ENCODE measurements at places on chromosomes 4 and X.

DNA sequence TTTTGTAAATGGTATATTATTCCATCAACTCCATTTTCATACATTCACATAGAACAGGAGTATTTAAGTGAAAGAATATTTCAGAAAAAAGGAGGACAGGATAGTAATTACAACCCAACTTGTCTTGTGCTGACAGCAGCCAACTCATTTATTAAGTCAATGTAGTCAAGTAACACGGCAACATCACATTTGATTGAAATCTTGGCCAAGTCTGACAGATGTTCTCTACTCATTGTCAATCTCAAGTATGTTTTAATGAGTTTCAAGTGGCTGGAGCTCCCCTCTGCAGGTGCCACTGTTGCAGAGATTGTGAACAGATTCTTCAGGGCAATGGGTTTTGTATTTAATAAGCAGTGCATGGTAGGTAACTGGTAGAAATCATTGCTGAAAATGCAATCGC lies 332.5 kb downstream of the C4orf33 start:
- DNase-seq = no peak

GRCh38 chr4:85370400-85371032 lies 104.4 kb upstream of the ARHGAP24 start:
- DNase-seq = no peak

DNA sequence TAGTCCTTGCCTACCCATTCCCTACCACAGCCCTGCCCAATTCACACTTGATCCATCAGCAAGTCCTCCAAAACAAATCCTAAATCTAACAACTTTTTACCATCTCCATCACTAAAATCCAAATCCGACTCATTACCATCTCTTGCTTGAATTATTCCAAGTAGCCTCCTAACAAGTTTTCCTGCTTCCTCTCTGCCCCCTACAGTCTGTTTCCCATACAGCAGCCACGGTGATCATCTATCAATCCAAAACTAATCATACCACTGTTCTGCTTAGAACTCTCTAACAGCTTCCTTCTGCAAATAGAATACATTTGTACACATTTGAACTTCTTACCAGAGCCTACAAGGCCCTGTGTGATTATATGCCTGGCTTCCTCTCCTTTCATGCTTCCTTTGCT lies 133.0 kb downstream of the SHROOM4 start:
- no peak for DNase-seq

GRCh38 chrX:38282049-38282448 lies 45.3 kb downstream of the RPGR start:
- no peak for DNase-seq

GRCh38 chrX:11265352-11265751 lies 27.9 kb upstream of the AMELX start:
- no peak for DNase-seq

- no peak for DNase-seq
These were observed 55.3 kb downstream of the SOD3 start for GRCh38 chr4:24850674-24851073.

- no peak for DNase-seq
These were observed 546.8 kb upstream of the FMR1 start for GRCh38 chrX:147364896-147365295.

DNA sequence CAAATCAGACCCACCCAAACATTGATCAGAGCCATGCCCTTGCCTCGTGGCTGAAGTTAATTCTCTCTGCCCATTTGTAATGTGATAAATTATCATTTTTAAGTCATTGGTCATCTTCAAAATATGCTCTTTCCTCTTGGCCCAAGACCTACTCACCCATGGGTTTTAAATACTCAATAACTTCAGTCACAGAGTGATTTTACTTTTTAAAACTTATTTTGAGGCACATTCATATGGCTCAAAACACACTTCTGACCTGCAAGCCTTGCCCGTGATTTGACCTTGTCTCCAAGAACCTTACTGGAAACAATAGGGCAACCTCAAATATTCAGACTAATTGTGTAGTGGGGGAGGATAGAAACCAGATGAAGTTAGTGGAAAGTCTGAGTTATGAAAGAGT lies 176.2 kb upstream of the LNX1 start:
- no peak for DNase-seq

DNA sequence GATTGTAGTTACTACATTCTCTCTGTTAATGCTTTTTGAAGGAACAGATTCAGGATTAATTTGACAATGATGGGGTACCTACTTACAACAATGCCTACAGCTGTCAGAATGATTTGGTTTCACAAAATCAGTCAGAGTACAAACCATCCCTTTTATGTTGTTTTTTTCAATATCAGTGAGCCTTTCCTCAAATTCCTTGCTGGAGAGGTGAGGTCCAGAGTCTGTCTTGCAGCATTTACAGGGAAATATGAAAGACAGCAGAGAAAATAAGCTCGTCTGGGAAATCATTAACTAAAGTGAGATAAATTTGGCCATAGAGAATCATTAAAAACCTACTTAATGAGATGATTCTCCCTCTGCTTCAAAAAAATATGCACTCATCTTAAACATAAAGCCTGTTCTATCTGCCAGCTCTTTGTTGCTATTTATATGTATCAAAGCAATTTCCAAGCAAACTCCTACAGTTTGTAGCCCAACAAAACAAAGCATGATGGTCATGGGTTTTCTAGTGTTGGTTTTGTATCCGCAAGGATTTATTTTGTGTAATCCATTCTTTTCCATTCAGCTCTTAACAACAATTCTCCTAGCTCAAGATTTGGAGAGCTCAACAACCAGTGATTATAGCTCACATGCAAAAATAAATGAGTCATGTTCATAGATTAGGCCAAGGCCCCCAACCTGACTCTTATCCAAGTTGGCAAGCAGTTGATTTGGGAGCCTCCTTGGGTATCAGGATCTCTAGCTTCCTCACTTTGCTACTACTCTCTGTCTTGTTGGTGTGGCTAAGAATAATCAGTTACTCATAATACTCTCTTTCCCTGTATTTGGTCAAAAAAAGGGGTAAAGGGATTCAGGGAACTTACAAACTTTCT lies 222.6 kb downstream of the ENOX2 start:
- DNase-seq = no peak

- no peak for DNase-seq
These were observed 16.8 kb downstream of the SMIM20 start for GRCh38 chr4:25930731-25931354.

DNA sequence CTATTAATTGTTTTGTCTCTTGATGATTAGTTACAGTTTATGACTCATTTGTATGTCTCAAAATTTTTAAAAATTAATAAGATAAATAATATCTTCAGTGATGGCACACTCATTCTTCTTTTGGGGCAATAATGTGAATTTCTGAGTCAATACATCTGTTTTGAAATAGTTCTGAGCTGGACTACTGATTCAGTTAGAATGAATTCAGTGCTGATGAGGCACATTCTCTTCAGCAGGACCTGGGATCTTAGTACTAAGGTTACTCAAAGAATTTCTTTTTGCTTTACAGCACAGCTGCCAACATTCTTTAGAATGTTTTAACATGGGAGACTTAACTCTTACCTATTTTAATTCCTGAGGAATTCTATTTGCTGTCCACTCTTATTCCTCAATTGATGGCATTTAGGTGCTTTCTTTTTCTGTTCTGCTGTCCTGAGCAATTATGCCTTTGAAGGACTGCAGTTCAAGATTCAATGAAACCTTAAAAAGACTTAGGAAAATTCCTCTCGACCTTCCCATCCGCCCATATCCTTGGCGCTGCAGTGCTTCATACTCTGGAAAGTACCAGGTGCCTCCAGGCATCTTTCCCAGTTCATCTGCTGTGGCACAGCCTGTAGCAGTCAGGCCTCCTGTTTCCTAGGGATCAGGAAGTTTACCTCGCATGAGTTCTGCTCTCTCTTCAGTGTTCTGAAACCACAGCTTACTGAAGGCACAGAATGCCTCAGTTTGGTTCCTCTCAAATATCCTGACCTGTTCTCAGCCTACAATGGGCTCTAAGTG lies 213.7 kb downstream of the FSTL5 start:
- no peak for DNase-seq

- no peak for DNase-seq
These were observed 622.0 kb downstream of the CENPC start for GRCh38 chr4:66923081-66923865.

- DNase-seq = no peak
These were observed 55.7 kb downstream of the PHOX2B start for GRCh38 chr4:41692717-41693345.

- DNase-seq = no peak
These were observed 60.4 kb upstream of the HPF1 start for GRCh38 chr4:169818063-169818679.

GRCh38 chr4:24164054-24164693 lies 274.3 kb upstream of the PPARGC1A start:
- no peak for DNase-seq

DNA sequence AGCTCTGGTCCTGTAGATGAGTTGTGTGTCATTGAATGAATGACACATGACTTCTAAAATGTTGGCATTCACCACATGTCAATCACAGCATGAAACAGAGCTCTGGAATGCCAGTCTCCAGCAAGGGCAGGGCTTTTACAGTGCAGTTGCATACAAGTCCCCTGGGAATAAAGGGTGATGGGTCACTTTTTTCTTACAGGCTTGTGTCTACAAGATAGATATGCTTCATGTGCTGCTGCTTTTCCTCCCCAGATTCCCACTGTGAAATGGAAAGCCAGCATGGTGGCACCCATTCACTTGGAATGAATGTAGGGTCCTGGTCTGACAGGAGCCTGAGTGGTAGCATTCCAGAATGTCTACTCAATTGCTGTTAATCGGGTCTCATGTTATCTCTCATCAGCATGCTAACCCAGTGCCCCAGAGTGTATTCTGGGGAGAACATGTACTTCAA lies 159.1 kb upstream of the KIT start:
- no peak for DNase-seq

DNA sequence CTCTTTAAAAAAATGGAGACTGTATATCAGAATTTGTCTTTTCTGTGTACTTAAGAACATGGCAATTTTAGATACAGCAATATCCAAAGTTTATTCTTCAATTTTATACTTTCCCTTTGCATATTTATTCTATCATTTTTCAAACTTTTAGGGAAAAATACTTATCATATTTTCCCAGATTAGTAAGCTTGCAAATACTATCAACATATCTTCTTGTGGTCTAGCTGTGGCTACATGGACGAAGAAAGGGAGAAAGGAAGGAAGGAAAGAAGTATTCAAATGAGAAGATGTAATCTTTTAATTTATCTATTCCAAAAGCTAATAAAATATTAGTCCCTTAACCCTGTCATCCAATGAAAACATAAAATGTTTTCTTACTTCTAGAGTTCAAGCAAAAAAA lies 797.8 kb upstream of the GALNTL6 start:
- no peak for DNase-seq

DNA sequence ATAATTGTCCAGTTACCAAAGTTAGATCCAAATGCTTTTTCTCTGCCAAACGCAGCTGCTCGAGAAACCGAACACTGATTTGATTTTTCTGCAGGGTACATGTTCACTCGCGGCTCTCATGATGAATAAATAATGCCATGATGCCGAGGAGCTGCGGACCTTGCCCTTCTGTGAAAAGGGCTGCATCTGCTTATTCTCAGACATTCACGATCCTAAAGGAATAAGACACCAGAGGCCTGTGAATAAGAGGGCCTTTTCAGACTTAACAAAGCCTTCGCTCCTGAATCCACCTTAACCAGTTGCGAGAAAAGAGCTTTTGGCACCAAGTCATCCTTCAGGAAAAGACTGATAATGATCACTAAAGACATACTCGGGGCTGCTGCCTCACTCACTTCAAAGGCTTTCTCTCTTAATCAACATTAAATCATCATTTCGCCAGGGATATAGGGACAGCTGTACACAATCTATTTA lies 147.5 kb downstream of the FBXO8 start:
- no peak for DNase-seq

DNA sequence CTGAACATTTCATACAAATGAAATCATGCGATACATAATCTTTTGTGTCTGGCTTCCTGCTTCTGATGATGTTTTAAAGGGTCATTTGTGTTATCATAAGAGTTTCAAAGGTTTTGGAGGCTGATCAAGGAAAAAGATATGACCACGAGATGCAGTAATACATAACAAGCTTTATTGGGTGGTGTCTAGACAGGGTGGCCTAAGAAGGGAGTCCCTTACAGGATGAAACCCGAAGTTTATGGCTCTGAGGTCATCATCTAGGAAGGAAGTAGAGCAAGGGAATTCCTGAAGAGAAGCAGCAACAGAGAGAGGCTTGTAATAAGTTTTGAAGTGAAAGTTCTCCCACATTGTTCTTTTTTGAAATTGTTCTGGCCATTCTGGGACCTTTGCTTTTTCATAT lies 40.8 kb upstream of the SOD3 start:
- no peak for DNase-seq

GRCh38 chrX:39820938-39821708 lies 276.6 kb downstream of the BCOR start:
- DNase-seq = no peak

DNA sequence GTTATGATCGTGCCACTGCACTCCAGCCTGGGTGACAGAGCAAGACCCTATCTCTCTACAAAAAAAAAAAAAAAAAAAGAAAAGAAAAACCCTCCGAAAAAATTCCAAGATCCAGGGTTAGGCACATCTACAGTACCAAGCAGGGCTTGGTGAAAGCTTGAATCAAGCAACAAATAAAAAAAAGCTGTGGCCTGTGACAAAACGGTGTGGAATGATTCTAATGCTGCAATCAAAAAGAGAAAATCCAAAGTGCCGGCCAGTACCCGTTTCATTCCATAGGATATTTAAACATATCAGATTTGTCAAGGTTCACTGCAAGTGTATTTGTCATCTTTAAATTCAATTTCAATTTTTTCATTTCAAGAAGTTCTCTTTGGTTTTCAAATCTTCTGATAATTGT lies 20.5 kb downstream of the RWDD4 start:
- DNase-seq = no peak

- DNase-seq = no peak
These were observed 23.8 kb upstream of the CCNQ start for GRCh38 chrX:153622661-153623309.

- DNase-seq = no peak
These were observed 322.3 kb downstream of the DHX15 start for GRCh38 chr4:24262084-24262483.

DNA sequence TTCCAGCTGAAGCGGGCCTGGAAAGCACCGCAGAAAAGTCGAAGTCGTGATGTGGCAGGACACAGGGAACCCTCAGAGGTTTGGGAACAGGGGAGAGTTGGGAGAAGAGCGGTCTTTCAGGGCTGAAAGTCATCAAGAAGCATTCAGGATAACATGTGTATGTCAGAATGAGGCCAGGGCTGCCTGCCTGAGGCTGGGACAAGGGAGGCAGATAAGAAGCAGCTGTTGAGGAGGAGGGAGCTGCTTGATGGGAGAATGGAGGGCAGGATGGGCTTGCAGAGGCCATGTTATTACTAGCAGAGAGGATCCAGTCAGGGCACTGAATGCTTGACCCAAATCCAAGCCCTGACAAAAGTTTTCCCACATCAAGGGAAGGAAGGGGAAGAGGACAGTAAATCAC lies 132.0 kb downstream of the ATG4A start:
- no peak for DNase-seq

DNA sequence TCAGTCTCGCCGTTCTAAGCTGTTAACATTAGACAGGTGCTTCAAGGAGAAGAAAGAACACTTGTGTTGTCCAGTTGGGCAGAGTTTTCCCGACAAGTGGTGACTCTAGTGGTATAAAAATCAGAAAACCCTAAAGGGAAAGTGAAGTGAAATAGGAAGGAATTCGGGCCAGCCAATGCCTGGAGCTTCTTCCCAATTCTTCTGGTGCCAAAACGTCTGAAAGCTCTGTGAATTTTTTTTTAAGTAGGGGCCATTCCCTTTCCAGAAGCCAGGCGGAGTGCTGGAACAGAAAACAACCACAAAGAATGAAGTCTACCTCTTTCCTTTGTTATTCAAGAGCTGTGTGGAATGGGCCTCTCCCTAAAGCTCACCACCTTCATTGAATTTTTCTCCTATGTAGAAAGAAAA lies 43.1 kb upstream of the PPARGC1A start:
- no peak for DNase-seq

Data from stimulated activated CD8-positive, alpha-beta memory T cell treated with anti-CD3 and anti-CD28 coated beads, Interleukin-15, amount 100 ng/mL, for 24 hours (primary cell).